Activated T-helper 2 cell treated with anti-CD3 and anti-CD28 coated beads, Interferon-gamma antibody, Interleukin-2, Interleukin-4, amounts not matched to agents 10 μg/mL and 5 μg/mL and 100 μg/mL, durations not matched to agents 14 hours and 24 hours and 36 hours (primary cell): ENCODE measurements at places on chromosomes 2 and 18. TPM values are rescaled to one million over a fixed set of nuclear protein-coding genes. Genes with fewer than 3 reads are reported as not detected.

The SLC9A4 gene
- 0.09 TPM in 2 replicates for total RNA-seq

The CROCC2 gene
- not detected in 2 replicates for total RNA-seq

The RIT2 gene
- total RNA-seq, result not detected in 2 replicates

The ALLC gene
- not detected in 2 replicates for total RNA-seq

The CHRNG gene
- not detected in 2 replicates for total RNA-seq

The GCG gene
- total RNA-seq, result not detected in 2 replicates

The VIT gene
- not detected in 2 replicates for total RNA-seq

The FAHD2A gene
- 32.5 and 40.3 TPM in 2 replicates for total RNA-seq

The ZNF804A gene
- total RNA-seq, result not detected in 2 replicates

The LYPD6 gene
- not detected in 2 replicates for total RNA-seq
